Endothelial cell (in vitro differentiated cells): ENCODE measurements at places on chromosomes 6 and 20.

GRCh38 chr20:48148020-48148419 lies 362.7 kb upstream of the SULF2 start:
- DNase-seq, result no peak

DNA sequence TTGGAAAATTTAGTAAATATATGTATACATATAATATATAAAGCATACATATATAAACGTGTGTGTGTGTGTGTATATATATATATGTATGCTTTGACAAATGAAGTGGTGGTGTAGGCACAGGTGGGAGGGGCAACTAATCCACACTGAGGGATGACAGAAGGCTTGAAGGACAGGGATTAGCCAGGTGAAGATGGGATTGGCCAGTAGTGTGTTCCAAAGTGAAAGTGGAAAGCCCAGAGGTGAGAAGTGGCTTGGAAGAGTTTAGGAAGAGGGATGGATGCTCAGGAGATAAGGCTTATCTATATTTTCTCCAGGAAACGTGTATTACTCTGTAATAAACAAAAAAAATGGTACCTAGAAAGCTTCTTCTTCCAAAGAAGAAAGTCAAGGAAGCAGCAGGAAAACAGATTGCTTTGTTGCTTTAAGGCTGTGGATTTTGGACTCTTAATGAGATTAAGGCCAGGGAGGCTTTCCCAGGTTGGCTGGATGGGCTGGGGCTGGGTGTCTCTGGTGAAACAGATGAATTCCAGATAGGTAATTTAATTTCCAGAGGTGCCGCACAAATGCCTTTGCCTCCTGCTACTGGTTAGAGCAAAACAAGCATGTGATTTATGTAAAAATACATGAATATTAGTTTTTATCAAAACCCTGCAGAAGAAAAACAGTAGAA lies 63.9 kb downstream of the JARID2 start:
- no peak for DNase-seq

- no peak for DNase-seq
Observed at GRCh38 chr6:45896783-45897441, 118.7 kb downstream of the CLIC5 start.

GRCh38 chr20:63053432-63054102 lies 46.8 kb upstream of the BHLHE23 start:
- no peak for DNase-seq

DNA sequence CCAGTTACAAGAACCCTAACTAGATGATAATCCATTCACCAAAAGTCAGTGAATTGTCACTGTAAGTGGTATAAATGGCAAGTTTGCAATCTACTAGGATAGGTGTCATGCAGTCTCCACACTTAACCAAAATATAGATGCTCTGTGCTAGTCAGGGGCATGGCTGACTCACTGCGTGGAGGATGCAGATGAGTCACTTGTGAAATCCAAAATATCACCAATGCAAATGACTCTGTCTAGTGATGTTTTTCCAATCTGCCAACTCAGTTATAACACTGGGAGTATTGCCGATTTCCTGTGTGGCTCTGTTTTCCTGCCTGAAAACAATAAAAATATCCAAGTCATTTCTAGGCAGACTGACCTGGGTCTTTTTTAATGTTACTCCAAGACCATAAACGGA lies 47.8 kb upstream of the NRSN1 start:
- no peak for DNase-seq

DNA sequence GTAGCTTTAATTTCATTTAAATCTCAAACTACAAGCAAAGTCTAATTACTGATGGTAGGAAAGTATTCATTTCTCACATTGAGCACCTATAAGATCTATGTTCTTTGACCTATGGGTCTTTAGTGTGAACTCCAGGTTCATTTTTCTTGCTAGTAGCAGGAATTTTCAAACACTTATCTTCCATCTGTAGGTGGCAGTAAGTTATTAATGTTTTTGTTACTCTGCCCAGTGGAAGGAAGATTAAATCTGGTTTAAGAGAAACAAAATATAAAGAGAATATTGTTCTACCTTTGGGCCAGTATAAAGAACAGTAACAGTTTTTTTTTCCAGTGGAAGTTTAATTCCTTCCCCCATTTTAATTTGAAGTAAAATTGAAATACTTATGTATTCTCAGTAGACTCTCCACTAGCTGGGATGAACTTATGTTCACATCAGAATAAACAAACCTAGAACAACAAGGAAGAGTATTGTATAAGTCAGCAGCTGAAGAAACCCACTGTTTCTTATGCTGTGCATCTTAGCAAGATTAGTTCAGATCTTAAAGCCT lies 328.2 kb downstream of the PHF3 start:
- DNase-seq, result no peak

GRCh38 chr6:17103715-17104114 lies 1.9 kb downstream of the STMND1 start:
- no peak for DNase-seq

- DNase-seq, result no peak
Observed at GRCh38 chr6:92377137-92377536, 1042.2 kb downstream of the EPHA7 start.

GRCh38 chr6:166955121-166955864 lies 1.1 kb downstream of the RNASET2 start:
- peak; percentile 14 for DNase-seq

GRCh38 chr6:109512271-109512817 lies 29.3 kb upstream of the ZBTB24 start:
- no peak for DNase-seq

- DNase-seq, result no peak
Observed at GRCh38 chr6:82144007-82144851, 103.3 kb downstream of the IBTK start.

GRCh38 chr6:20540683-20541082 lies 6.4 kb downstream of the CDKAL1 start:
- no peak for DNase-seq

DNA sequence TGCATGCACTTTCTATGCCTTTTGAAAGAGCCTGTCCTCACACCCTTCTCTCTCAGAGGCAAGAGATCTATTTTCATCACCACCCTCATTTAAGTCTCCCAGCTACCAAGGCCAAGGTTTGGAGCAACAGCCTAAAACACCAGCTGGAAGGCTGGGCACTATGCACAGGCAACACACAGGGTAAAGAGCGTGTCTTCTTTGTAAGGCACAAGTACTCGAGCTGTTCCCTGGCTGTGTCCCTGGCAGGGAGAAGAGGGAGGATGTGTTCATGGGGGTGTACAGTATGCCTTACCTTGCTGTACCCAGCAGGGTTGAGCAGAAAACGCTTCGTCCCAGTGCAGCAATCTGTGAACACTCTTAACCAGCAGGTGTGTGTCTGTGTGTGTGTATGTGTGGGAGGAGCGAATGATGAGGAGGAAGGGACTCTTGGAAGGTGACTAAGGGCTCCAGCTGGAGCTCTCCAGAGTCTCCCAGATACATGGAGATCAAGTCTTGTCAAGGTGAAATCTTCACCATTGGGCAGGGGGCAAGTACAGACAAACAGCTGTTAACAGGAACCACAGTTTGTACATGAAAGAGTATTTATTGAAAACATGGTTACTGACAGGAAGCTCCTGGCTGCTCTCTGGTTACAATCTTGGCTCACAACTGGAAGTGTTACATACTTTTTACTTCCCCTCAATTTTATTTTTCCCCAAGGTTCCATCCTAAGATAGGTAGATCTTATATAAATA lies 40.8 kb downstream of the ELMO2 start:
- no peak for DNase-seq
